ENCODE measurements at places on chromosomes 12 and 14.

DNA sequence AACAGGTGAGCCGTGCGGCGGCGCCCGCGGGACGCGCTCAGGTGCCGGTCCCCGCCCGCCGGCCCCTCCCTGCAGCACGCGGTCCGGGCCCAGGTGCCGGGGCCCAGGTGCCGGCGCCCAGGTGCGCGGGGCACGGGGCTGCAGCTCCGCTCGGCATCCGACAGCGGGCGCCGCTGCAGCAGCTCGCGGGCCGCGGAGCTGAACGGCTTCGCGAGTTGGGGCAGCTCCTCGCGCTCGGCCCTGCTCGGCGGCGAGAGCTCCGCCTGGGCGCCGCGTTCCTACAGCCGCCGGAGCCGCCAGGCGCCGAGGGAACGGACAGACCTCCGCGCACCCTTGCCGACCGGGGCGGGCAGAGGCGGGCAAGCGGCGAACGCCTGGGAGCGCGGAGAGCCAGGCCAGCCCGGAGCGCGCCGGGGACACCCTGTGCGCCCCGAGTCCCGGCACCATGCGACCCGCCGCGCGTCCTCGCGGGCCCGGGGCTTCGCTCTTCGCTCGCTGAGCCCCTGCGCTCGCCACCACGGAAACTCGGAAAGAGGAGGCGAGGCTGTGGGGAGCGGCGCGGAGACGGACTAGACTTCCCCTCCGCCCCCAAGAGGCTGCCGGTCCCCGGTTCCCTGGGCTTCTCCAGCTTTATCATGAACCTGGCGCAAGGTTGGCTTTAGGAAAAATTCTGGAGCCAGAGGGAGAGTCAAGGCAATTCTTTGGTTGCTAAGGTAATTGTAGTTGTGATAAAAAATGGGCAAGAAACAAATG lies at the start of gene RGS6:
Gene RGS6, plus strand, starts transcription at position 201 of the 753 bp plus-strand sequence.
- DNase-seq: no peak

- DNase-seq: no peak
These were observed 81.1 kb downstream of the SLC24A4 start for GRCh38 chr14:92404018-92404417.

- DNase-seq: no peak
These were observed 18.6 kb downstream of the GPRC5A start for GRCh38 chr12:12909995-12910420.

DNA sequence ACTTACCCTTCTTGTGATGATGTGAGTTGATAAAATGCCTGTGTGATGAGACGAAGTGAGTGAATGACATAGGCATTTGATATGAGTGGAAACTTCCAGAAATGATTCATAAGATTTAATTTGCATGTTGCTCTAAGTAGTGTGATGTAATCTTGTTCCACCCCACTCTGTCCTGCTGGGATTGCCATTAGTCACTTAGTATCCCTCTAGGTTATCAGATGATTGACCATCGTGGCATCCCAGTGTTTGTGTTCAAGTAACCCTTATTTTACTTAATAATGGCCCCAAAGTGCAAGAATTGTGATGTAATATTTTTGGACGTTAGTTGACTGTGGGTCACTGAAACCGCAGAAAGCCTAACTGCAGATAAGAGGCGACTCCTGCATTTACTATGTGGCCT lies 214.4 kb upstream of the DIO2 start:
- peak; percentile 59 for DNase-seq

DNA sequence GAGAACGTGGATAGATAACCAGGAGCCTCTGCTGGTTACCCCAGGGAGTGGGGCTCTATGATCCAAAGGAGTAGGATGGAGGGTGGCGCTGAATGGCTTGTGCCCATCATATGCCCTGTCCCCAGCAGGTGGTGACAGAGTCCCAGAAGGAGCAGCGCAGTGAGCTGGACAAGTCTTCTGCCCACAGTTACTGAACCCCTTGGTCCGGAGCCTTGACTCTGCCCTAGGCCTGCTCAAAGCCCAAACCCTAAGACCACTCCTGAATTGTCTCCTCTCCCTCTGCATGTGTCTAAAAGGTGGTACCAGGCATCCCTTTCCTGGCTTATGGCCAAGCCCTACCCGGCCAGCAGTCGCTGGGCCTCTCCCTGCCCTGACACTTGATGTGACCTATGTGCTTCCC lies 3.2 kb downstream of the PRPH start:
- DNase-seq: no peak

DNA sequence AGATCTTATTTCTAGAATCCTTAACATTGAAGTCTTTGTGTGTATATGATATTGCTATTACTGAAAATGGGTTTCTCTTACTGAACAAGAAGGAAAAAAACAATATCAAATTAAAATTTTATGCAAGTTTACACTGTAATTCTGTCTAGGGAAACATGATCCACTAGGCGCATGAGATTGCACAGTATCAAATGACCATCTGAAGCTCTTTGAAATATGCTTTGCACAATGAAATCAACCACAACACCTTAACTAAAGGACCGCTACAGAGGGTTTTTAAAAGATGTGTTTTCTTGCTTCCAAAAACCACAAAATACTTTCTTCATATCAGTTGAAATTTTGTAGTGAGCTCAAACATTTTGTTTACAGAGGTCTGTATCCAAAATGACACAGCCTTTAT lies 15.1 kb upstream of the KERA start:
- no peak for DNase-seq

DNA sequence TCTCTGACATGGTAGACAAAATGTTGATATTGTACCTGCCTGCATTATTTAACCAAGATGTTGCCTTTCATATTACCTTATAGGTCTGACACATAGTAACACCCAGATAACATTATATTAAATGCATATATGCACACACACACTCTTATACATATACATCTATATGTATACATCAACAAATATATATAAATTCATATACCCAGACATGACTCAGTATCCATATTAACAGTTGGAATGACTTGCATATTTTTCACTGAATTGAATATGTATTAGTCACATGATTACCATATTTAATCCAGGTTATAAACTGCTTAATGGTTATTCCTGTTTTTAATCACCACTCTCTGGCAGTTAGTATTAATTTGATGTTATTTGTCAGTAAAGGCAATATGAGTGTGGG lies 85.2 kb downstream of the PAX9 start:
- no peak for DNase-seq

DNA sequence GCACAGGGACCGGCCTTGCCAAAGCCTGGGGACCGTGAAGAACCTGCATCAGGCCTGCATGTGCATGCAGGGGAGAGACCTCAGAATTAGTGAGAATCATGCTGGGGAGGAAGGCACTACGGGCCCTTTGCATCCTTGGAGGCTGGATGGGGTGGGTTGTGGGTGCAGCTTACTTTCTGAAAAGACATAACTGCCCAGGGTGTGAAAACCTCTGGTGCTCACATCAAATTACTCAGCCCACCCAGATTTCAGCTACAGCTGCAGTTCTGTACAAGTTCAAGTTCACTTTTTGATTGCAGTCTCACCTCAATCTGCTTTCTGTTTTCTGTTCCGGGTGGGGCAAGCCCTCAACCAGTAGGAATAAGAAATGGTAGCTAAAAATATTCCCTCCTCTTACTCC lies 130.6 kb downstream of the SLC15A4 start:
- DNase-seq: no peak

DNA sequence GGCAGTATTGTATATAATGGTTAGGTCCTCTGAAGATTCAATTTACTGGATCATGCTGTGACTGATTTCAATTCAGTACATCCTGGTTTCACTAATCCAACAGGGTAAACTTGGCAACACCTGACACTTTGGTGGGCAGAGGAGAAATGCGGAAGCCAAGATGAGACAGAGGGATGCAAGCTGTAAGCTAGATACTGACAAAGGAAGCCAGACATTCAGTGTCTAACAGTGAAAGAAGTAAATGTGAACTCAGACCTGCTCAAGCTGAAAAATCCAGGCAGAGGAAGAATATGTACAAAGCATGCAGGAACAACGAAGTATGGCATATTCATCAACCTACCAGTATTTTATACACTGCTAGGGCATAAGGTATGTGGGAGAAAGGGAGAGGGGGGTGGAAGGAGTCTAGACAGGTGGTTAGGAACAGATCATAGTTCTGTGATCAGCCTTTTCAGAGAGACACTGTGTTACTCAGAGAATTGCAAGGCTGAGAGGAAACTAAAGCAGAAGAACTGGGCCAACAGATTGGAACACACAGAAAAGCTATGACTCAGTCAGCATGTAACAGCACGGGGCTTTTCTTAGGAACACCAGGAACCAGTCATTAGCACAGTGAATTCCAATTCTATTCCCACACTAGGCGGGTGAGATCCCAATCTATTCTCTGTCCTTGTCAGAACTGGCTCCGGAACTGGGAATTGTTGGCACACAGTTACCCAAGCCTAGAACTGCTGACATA lies 40.3 kb downstream of the NELL2 start:
- DNase-seq: no peak

- DNase-seq: no peak
These were observed 350.1 kb downstream of the CCDC91 start for GRCh38 chr12:28540324-28540714.

GRCh38 chr12:5881666-5882065 lies 63.4 kb downstream of the ANO2 start:
- DNase-seq: no peak

GRCh38 chr14:90299408-90299807 lies 32.3 kb downstream of the NRDE2 start:
- DNase-seq: no peak

- no peak for DNase-seq
These were observed 49.8 kb downstream of the NTN4 start for GRCh38 chr12:95740751-95741150.
